ENCODE measurements at places on chromosomes 7 and 10.

GRCh38 chr7:101869026-101869900 lies 51.8 kb downstream of the CUX1 start:
- no peak for DNase-seq

DNA sequence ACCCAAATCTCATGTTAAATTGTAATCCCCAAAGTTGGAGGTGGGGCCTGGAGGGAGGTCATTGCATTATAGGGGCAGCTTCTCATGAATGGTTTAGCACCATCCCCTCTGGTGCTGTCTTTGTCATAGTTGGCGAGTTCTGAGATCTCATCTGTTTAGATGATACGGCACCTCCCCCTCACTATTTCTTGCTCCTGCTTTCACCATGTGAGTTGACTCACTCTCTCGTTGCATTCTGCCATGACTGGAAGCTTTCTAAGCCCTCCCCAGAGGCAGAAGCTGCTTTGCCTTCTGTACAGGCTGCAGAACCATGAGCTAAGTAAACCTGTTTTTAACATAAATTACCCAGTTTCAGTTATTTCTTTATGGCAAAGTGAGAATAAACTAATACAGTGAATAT lies 18.9 kb upstream of the ZNF138 start:
- DNase-seq: no peak

- no peak for DNase-seq
These were observed 58.3 kb downstream of the DOCK4 start for GRCh38 chr7:112147793-112148361.

DNA sequence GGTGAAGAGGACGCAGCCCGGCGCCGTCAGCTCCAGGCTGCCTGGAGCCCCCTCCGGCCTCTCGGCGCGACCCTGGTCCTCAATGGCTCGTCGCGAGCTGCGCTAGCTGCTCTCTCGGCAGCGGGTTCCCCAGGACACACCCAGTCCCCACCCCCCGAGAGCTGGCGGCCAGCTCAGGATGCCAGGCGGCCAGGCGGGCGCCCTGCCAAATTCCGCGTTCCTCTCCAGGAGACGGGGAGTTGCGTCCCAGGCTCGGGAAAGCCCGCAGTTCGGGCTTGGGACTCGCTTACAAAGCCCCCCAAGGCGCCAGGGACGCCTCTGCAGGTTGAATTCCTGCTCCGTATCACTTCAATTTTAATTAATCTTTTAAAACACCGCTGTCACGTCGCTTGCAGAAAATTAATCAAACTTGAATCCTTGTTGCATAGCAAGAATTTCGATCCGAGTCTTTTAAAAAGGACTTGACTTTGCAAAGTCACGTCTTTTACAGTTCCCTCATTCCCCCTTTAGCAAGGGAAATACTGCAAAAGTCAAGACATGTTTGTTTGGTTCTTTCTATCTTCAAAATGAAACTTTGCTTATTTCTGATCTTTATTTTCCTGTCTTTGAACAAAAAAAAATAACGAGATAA lies 28.2 kb downstream of the SKIDA1 start:
- DNase-seq: peak; percentile 32

DNA sequence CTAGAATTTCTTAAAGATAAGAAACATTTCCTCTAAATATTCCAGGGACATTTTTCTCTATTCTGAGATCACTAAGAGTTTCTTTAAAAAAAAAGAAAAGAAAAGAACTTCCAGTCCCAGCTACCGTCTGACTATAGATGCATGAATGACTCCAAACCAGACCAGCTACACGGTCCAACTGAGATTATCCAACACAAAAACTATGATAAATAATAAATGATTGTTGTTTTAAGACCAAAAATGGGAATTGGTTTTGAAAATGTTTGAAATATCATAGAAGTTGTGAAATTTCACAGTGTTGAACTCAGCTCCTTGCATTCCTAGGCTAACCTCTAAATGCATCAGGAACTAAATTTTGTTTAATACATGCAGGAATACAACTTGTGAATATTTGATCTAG lies 1619.6 kb upstream of the LRRTM3 start:
- no peak for DNase-seq

DNA sequence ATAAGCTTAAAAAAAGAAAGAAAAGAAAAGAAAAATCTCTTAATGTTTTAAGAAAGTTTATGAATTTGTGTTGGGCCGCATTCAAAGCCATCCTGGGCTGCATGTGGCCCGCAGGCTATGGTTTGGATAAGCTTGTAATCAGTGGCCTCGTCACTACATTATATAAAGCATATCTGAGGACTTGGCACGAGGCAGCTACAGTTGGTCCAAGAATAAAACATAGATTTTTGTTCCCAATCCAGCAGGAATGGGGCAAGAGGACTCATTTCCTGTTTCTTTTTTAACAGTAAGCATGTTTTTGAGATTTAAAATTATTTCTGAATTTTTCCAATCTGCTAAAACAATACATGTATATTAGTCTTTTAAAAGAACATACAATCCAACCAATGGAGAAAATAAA lies 28.6 kb downstream of the MCM10 start:
- no peak for DNase-seq

- no peak for DNase-seq
These were observed 137.0 kb downstream of the GRK5 start for GRCh38 chr10:119344381-119344780.

DNA sequence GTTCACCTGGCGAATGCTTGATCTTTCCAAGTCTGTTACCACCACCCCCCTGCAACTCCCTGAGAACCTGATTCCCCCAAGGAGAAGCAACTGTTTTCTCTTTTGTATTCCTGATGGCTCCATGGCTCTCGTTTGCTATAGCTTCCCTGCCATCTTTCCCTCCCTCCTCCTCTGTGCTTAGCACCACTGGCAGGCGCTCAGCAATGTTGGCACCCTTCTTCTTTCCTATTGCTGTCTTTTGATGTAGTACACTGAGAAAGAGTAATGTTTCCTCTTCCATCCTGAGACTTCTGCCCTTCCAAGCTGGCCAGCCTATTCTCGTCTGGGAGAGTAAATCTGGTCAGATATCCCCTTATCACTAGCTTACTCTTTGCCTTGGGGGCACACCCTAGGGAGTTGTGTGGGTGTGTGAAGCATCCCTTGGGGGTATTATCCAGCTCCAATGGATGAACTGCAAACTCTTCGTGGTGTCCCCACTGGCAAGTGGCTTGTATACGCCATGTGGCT lies 74.0 kb downstream of the BMPER start:
- no peak for DNase-seq

DNA sequence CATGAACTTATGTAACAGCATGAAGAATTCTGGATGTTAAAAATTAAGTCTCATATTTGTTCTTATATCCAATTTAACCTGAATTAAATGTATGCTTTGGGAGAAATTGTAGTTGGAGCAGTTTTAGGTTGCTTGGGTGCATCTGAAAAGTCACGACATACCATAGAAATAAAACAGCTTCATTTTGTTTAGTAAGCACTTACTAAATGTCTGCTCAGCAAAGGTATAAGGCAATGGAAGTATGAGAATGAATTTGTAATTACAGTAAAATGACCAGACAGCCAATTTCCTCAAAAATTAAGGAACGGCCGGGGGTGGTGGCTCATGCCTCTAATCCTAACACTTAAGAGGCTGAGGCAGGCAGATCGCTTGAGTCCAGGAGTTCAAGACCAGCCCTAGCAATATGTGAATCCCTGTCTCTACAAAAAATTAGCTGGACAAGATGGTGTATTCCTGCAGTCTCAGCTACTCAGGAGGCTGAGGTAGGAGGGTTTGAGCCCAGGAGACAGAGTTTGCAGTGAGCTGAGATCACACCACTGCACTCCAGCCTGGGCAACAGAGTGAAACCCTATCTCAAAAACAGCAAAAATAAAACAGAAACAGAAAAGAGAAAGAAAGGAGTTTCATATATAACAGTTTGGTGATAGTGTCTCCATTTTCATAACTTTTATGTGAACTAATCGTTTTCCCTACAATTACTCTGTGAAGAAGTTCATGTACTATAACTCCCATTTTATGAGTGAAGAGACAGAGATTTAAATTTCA lies 47.2 kb upstream of the KLF6 start:
- no peak for DNase-seq

DNA sequence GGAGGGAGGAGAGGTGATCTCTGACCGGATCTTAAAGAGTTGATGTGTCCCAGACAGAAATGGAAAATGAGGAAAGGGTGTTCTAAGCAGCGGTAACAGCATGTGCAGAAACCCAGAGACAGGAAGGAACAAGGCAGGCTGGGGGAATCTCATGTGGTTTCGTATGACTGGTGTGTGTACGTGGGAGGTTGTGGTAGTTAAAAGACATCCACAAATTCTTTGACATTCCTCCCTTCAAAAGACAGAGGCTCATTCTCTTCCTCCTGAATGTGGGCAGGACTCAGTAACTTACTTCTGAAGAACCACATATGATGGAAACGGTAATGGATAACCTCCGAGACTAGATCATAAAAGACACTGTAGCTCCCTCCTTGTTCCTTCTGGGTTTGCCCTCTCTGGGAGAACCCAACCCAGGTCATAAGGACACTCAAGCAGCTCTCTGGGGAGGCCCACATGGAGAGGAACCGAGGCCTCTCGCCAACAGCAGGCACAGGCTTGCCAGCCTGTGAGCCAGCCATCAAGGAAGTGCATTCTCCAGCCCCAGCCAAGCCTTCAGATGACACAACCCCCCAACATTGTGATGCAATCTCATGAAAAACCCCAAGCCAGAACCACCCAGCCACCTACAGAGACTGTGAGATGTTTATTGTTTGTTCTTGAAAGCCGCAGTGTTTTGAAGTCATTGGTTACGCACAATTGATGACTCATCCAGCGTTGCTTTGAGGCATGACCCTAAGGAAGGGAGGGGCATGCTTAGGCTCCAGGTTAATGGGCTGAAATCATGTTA lies 116.0 kb downstream of the SLIT1 start:
- DNase-seq: no peak

GRCh38 chr7:31416381-31416870 lies 75.9 kb upstream of the NEUROD6 start:
- no peak for DNase-seq

- no peak for DNase-seq
These were observed 769 bp upstream of the ELFN1 start for GRCh38 chr7:1669064-1669951.

- DNase-seq: no peak
These were observed 44.9 kb downstream of the BEND7 start for GRCh38 chr10:13483951-13484350.

DNA sequence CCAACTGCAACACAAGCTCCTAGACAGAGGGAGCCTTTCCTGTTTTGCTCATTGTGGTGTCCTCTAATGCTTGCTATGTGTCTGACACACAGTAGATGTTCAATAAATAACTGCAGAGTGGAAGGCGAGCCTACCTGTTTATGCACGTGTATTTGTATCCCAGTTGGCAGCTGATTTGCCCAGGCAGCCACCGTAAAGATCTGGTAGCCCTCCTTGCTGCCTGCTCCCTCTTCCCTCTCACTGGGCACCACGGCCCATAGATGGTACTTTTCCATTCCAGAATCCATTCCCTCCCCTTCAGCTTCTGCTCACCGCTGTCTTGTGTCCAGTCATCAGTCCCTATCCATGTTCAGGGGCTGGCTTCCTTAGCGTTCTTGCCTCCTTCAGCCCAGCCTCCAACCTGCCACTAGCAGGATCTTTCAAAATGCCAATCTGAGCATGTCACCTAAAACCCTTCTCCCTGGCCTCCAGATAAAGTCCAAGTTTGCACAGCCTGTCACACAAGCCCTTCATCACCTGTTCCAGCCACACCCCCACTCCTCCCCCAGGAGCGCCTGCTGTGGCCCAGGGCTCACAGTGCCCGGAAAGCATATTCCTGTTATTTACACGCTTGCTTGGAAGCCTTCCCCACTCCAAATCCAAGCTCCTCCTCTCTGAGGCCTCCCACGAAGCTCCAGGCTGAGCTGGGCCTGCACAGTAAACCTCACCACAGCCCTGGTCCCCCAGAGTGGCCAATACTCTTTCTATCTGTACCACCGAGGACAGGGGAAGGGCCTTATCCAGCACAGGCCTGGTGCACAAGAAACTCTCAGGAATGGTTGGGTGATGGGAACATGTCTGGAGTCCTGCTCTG lies 21.0 kb downstream of the ZCCHC24 start:
- DNase-seq: no peak

DNA sequence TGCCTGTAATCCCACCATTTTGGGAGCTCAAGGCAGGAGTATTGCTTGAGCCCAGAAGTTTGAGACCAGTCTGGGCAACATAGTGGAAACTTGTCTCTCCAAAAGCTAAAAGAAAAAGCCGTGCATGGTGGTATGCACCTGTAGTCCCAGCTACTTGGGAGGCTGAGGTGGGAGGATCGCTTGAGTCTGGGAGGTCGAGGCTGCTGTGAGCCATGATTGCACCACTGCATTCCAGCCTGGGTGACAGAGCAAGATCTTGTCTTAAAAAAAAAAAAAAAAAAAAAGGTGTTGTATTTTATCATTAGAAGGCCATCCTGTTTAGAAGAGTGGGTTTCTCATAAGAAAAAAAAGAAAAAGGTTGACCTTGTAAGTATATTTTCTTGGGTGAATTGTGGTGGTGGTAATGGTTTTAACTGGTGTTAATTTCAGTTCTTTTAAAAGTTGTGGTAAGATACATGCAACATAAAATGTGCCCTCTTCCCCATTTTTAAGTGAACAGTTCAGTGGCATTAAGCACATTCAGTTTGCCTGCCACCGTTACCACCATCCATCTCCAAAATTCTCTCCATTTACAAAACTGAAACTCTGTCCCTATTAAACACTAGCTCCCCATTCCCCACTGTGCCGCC lies 34.7 kb downstream of the GRIFIN start:
- no peak for DNase-seq

- no peak for DNase-seq
These were observed 999 bp downstream of the SFTPD start for GRCh38 chr10:79947787-79948424.

DNA sequence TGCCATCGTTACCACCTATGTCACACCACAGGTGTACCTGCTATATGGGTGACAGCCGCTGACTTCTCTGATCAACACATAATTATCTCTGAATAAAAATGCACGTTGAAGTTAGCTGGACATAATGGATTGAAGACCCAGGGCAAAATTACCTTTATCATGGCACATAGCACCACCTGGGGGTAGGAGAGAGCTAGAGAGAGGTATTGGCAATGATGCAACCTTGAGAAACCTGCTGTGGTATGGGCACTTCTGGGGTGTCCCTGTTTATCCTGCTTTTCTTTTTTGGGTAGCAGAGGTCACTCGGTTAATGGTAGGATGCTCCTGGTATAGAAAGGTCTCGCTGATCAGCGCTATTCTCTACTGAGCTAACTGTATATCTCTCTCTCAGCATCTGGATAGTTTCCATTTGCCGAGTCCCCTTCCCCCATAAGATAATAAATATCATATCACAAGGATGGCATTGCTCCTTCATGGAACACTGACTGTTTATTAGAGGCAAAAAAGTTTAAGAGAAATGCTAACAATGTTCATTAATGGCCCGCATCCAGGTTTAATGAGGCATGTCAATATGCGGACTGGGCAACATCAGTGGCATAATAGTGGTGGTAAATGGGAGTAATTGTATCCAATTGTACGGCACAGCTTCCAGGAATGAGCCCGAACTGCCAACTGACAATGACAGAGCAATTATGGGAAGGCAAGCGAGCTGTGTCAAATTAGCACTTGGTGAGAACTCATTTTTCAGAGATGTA lies 323.1 kb downstream of the TFEC start:
- no peak for DNase-seq

- DNase-seq: no peak
These were observed 382.4 kb downstream of the SORCS3 start for GRCh38 chr10:105023211-105024111.

Data from stimulated activated CD4-positive, alpha-beta T cell treated with anti-CD3 and anti-CD28 coated beads, Interleukin-12 subunit alpha, Interleukin-12 subunit beta, amount 100 ng/mL, for 4 hours (primary cell).